CD8-positive, alpha-beta T cell (primary cell): ENCODE measurements at places on chromosomes 5 and 9.
A peak's percentile ranks its signal among the peaks of the same experiment; 100 is the strongest.

GRCh38 chr5:29460971-29461559, 1732.4 kb upstream of the CDH6 start:
- DNase-seq: no peak

GRCh38 chr9:130328349-130328801, 62.8 kb downstream of the HMCN2 start:
- DNase-seq: no peak

DNA sequence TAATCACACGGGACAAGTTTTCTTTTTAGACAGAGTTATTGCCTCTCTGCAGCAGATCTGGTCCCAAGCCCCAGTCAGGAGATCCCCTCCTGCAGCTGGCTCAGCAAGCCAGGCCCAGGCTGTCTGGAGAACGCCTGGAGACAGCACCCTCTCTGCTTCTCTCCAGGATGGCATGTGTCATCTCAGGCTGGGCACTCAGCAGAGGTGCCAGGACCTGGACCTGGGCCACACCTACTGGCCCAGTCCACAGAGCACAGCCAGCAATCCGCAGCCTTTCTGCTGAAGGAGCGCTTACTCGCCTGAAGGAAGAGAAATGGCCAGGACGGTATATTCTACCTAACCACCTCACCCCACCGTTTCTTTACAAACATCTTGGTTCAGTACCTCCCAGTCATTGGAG, 4.7 kb upstream of the TBC1D9B start:
- DNase-seq: no peak

- DNase-seq: no peak
These were observed 22.6 kb upstream of the ORM1 start for GRCh38 chr9:114300153-114300845.

- DNase-seq: no peak
These were observed 24.0 kb downstream of the NAA35 start for GRCh38 chr9:85964949-85965348.

- DNase-seq: peak; percentile 45
These were observed 21.6 kb downstream of the LPCAT1 start for GRCh38 chr5:1502046-1502736.

DNA sequence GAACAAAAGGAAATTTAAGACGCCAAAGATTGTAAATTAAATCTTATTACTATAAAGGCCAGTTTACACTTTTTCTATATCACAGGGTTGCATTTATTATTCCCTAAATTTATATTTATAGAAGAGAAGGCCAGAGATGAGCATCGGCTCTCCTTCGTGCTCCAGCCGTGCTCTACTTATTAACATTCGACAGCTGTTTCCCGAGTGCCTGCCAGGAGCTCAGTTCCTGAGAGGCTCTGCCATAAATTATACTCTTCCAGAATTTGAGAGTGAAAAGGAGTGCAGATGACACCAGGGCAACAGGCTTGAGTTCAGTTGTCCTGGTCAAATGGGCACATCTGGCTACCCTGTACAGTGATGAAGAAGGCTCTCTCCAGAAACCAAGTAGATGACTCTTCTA, 70.1 kb downstream of the PCSK5 start:
- DNase-seq: no peak

DNA sequence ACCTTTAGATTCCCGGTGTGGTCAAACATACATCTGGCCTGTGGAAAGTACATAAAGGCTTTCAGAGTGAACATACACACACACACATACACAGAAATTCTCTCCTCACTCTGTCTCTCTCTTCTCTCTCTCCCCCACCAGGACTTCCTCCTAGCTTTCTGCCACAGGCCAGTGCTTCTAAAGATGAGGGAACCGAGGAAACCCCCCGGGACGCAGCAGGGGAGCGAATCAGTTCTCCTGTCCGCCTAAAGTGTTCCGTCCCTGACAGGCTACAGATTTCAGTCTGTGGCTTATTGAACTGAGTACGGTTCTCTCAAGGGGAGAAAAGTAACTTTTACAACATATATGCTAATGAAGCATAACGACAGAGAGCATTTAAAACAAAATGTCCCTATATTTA, 75.8 kb downstream of the MED27 start:
- no peak for DNase-seq

DNA sequence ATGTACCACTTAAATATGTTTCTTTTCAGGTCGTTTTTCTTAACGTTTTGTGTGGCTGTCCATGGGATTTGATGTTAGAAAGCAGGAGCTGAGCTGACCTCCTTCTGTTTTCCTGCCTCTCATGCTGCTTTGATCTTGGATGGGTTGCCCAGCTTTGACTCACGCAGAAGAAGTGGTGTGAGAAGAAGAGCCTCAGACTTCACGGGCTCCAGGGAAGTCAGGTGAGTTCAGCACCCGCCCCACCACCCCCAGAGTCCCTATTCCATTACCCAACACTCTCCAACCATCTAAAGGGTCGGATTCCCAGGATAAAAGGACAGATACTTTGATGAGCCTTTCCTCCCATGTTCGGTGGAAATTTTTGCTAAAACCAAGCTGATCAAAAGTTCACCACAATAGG, 373.4 kb downstream of the IRX2 start:
- DNase-seq: no peak

DNA sequence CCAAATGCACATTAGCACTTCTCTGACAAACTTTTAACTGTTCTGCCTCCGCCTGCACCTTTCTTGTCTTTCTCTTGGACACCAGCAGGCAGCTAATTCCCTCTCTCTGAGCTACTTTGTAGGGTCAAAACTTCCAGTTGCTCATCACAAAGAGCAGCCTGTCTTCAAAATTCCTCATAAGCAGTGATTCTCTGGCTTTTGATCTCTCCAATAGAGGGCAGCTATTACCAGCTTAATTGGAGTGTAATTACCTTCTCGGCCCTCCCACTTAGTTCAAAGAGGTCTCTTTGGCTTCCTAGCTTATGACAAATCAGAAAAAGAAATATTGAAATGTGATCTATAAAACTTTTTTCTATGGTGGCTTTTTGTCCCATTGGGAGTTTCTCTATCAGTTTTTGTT, 43.6 kb upstream of the RAD23B start:
- no peak for DNase-seq

- DNase-seq: no peak
These were observed 397.8 kb downstream of the EFNA5 start for GRCh38 chr5:107272954-107273353.

GRCh38 chr5:149656576-149657182, 73.4 kb upstream of the PPARGC1B start:
- no peak for DNase-seq
